Suppressor macrophage treated with lipopolysaccharide for 1 hour (primary cell): ENCODE measurements at places on chromosomes 5 and 9.

- peak; percentile 22 for DNase-seq
These were observed 269.4 kb upstream of the POU5F2 start for GRCh38 chr5:94010814-94011213.

DNA sequence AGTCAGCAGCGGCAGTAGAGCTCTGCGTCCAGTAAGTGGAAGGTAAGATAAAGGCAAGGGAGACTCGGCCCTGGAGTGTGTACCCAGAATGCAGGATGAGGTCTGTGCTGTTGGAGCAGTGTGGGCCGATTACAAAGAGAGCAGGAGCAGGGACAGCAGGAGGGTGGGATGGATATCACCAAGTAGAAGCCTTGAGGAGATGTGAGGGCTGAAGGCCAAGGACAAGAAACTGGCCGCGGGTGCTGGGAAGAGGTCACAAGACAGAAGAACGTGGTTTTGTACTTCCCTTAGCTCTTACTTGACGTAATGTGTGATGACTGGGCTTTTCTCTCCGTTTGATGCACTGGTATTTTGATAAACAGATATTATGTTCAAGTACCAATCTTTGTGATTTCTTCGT is 43.7 kb downstream of the OR2V1 start:
- peak; percentile 49 for DNase-seq

DNA sequence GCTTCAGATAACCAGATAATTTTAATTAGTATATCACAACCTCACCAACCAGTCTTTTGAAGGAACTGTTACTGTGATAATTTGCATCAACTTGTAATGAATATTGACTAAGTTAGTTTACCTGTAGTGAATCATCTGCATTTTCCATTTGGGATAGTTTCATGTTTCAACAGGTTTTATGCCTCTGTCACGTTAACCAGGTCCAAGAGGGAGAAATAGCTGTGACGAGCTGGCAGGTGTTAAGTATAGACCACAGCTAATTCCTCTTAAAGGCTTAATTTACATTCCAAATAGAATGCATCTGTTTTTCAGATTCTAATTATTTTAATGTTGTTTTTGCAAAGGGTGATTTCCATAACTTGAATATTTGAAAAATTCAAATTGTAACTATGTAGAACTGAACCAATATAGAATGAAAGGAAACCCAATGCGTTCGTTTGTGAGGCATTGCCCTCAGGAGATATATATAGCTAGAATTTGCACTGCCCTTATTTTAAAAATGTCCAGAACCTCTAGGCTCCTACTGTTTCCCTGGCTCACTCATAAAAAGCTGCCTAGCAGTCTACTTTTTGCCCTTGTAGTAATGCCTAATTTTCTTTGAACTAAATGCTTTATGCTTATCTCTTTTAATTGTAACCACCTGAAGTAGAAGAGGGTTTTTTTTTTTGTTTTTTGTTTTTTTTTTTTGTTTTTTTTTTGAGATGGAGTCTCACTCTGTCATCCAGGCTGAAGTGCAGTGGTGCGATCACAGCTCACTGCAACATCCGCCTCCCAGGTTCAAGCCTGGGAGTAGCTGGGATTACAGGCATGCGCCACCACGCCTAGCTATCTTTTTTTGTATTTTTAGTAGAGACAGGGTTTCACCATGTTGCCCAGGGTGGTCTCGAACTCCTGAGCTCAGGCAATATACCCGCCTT is 270.5 kb downstream of the SMARCA2 start:
- DNase-seq = no peak

DNA sequence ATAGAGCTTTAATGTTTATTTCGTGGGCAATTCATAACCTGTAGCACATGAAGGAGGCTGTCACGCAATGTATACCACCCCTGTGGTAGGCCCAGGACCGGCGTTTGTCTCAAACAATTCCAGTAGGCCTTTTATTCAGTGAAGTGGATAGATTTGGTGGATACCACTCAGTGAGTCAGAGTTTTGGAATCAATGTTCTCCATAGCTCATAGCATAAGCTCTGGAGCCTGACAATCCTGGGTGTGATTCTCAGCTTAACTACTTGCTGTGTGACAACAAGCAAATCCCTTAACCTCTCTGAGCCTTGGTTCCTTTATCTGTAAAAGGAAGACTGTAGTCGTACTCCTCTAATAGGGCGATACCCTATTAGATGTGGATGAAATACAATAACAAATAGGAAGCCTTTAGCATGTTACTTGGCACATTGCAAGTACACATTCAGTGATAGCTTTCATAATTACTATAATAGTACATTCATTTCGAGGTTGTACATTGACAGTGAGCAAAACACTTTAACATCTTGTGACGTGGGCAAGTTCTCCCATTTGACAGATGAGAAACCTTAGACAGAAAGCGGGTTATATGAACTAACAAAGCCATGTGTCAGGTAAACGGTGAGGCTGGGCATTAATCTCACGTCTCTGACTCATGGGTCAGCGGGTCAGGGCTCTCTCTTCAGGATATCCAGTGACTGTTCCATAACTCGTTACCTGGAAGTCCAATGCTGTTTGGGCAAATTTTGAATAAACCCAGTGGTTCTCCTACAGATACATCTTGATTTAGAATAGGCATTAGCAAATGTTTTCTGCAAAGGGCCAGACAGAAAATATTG is 130.8 kb downstream of the C9orf152 start:
- DNase-seq = no peak

DNA sequence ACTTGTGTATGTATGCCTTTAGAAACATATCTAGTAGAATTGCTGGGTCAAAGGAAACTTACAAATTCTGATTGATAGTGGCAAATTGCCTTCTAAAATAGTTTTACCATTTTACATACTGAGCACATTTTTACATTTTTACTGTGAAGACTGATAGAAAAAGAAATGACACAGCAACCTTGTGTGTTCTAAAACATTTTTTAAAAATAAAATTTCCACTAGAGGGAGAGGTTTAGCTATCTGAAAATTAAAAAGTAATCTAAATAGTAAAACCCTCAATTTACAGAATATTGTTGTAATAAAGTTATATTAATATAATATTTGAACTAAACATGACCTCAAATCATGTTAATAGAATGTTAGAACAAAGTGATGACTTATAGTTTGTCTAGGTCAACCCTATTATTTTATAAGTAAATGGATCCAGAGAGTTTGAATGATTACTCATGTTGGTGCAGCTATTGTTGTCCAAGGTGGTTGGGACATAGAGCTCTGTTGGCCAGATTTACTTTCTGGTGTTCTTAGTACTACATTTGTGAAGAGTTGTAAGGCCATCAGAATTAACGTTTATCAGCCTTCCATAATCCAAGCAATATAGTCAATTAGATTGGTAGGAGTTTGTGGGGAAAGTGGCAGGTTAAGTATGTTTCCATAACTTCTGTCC is 17.2 kb downstream of the CENPP start:
- peak; percentile 37 for DNase-seq

- no peak for DNase-seq
These were observed 104.8 kb downstream of the PDE6A start for GRCh38 chr5:149839761-149840160.

DNA sequence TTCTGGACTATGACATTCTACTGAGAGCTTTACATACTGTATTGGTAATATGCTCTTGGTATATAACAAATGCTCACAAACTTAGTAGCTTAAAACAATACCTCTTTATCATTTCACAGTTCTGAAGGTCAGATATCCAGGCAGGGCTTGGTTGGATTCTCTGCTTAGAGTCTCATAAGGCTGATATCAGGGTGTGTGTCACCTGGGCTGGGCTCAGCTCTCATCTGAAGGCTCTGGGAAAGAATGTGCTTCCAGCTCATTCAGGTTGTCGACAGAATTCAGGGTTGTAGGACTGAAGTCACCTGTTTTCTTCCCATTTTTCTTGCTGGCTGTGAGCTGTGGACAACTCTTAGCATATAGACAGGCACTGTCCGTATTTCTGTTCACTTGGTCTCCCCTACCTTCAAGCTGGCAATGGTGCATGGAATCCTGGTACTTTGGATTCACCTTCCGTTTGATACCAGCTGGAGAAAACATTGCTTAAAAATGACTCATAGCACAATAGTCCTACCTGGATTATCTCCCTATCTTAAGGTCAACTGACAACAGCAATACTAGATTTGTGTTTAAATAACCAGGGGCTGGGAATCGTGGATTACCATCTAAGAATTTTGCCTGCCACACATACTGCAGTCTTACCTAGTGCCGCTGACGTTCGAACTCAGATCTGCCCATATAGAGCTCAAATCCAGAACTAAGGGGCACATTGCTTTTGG is 69.2 kb downstream of the RCL1 start:
- DNase-seq = no peak

GRCh38 chr5:15783734-15784133 is 283.8 kb downstream of the FBXL7 start:
- no peak for DNase-seq

GRCh38 chr9:83056174-83056573 is 6.8 kb downstream of the RASEF start:
- DNase-seq = no peak

GRCh38 chr5:13972029-13972428 is 27.5 kb upstream of the DNAH5 start:
- DNase-seq = no peak

- DNase-seq = peak; percentile 73
These were observed 168.5 kb downstream of the DOCK2 start for GRCh38 chr5:169805527-169805934.

- DNase-seq = no peak
These were observed 28.8 kb downstream of the CNTFR start for GRCh38 chr9:34560599-34561214.

GRCh38 chr5:31701642-31702299 is 62.8 kb downstream of the PDZD2 start:
- DNase-seq = no peak

- peak; percentile 39 for DNase-seq
These were observed 60.2 kb downstream of the MELK start for GRCh38 chr9:36632892-36633291.

GRCh38 chr5:59356813-59357380 is 536.6 kb downstream of the PDE4D start:
- DNase-seq = no peak

DNA sequence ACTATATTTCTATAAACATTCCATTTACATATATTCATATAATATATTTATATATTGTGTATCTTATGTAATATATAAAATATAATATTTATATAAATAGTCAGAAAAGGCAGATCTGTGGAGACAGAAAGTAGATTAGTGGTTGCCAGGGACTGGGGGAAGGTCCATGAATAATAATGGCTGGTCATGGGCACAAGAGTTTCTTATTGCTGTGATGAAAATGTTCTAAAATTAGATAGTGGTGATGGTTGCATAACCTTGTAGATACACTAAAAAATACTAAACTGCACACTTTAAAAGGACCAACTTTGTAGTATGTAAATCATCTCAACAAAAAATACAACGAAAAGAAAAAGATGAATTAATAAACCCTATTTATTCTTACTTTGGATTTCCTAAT is 47.3 kb downstream of the NUP155 start:
- DNase-seq = no peak
